ENCODE measurements at places on chromosomes 3 and 15.

DNA sequence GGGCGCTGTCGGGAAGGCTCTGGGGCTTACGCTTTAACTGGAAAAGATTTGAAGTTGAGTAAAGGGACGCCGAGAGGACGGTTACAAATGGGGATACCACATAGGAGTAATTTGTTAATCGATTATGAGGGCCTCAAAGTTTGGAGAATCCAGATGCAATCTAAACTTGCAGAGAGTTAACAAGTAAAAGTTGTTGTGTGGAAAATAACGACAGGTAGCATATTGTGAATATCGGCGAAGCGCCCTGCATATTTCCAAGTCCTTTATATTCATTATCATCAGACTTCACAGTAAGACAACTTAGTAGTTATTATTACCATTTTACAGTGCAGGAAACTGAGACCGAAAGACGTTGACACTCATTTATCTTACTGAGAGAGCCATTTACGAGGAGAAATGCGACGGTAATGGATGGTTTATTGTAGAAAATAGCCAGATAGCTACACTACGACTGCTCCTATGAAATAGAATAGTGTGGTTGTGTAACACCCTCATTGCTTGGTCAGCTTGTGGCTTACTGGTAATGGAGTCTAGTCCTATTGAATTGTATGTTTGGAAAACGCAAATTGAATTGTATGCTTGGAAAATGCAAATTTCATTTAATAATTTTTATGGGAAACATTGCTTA, 700 bp downstream of the MKRN2 start:
- DNase-seq = no peak

- no peak for DNase-seq
These were observed 10.6 kb downstream of the ST6GAL1 start for GRCh38 chr3:186940967-186941366.

GRCh38 chr15:73921254-73921925, 4.9 kb upstream of the LOXL1 start:
- DNase-seq = no peak

- peak; percentile 30 for DNase-seq
These were observed 92.1 kb downstream of the HHLA2 start for GRCh38 chr3:108388136-108389132.

DNA sequence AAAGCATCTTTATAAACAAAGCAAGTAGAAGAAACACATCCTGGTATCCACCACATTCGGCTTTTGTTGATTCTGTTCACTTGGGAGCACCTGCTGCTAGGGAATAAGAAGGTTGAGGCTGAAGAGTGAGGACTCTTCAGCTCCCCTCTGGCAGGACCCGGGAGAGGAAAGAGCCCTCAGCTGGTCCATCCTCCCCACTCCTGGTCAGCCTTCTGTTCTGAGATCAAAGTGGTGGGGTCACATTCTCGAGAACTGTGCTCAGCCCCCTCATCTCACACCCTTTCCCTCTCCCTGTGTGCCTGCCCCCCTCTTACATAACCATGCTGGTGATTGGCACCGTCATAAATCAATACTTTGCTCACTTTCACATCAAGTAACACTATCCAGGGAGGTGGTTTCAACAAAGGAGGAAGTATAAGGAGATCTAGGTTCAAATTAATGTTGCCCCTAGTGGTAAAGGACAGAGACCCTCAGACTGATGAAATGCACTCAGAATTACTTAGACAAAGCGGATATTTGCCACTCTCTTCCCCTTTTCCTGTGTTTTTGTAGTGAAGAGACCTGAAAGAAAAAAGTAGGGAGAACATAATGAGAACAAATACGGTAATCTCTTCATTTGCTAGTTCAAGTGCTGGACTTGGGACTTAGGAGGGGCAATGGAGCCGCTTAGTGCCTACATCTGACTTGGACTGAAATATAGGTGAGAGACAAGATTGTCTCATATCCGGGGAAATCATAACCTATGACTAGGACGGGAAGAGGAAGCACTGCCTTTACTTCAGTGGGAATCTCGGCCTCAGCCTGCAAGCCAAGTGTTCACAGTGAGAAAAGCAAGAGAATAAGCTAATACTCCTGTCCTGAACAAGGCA, at the start of gene NR1I2:
Gene NR1I2, plus strand, starts transcription at position 772 of the 869 bp plus-strand sequence.
- no peak for DNase-seq

GRCh38 chr3:159165961-159166360, 364.1 kb downstream of the MFSD1 start:
- DNase-seq = no peak

- no peak for DNase-seq
These were observed 30.5 kb downstream of the ACAN start for GRCh38 chr15:88833731-88834100.

DNA sequence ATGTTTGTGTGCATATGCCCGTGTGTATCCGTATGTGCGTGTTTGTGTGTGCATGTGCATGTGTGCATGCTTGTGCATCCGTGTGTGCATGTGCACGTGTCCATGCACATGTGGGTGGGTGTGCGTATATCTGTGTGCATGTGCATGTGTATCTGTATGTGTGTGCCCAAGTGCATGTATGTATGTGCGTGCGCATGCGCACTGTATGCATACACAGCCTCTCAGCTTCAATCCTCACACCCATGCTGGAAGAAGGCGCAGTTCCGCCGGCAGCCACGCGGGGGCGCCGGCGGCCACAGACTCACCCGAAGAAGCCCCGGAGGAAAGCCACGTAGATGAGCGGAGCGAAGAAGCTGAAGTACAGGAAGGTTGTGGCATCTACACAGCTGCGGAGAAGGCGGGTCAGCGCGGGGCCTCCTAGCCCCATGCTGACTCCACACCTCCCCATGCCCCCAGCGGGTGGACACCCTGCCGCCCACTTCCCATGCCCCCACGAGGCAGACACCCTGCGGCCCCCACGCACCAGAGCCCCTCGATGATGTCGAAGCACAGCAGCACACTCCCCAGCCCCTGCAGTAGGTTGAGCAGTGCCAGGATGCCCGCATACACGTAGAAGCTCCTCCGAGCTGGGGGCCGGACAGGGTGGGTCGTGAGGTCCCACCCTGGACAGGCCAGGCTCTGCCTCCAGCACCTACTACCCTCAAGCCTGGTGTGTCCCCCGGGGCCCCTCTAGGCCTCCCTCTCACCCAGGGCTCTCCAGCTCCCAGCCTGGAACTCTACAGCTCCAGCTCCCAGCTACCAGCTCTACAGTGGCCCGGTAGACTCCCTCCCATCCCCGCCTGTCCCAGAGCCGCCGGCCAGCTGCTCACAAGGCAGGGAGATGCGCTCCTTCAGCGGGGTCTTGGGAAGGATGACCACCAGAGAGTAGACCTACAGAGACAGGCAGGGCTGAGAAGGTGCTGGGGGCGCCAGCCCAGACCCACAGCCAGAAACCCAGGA, 15.4 kb downstream of the TPRA1 start:
- peak; percentile 86 for DNase-seq

- no peak for DNase-seq
These were observed 249.0 kb downstream of the AGBL1 start for GRCh38 chr15:86328658-86329057.

GRCh38 chr3:132880986-132881385, 157.2 kb upstream of the TMEM108 start:
- no peak for DNase-seq

GRCh38 chr15:67548862-67549651, 6.6 kb downstream of the MAP2K5 start:
- peak; percentile 81 for DNase-seq

GRCh38 chr3:99330924-99331532, 307.4 kb upstream of the COL8A1 start:
- DNase-seq = no peak

DNA sequence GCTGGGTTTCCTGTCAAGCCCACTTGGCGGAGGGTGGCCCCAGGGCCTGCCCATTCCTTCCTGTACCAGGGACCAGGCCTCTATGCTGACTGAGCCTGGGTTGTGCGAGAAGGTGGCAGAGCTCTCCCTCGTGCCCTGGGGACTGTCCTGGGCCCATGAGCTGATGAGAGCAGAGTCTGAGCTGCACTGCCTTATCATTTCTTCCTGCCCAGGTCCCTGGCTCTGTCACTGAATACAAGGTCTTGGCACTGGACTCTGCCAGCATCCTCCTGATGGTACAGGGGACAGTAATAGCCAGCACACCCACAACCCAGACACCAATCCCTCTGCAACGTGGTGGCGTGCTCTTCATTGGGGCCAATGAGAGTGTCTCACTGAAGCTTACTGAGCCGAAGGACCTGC, 7.5 kb downstream of the MPI start:
- no peak for DNase-seq

- no peak for DNase-seq
These were observed at the start of gene GDPGP1 for GRCh38 chr15:90234096-90234988. Gene GDPGP1, plus strand, starts transcription at chr15:90234209. Its CDS starts 6,700 bp downstream, at chr15:90240909.

DNA sequence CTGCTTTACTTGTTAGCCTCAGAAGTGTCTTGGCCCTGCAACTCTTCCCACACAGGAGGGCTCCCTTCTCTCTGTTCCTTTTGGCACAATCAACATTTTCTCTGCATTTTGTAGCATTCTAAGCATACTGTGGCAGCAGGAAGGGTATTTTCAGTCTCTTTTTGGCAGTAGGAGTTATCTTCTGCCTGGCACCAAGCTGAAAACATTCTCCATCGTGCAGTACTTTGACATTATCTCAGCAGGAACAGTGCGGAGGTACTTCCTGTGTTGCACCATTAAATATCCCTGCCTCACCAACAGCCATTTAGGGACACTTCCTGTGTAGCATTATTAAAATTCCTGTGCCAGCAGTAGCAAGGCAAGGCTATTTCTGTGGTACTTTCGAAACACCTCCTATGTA, 233.2 kb upstream of the SEMA6D start:
- no peak for DNase-seq

DNA sequence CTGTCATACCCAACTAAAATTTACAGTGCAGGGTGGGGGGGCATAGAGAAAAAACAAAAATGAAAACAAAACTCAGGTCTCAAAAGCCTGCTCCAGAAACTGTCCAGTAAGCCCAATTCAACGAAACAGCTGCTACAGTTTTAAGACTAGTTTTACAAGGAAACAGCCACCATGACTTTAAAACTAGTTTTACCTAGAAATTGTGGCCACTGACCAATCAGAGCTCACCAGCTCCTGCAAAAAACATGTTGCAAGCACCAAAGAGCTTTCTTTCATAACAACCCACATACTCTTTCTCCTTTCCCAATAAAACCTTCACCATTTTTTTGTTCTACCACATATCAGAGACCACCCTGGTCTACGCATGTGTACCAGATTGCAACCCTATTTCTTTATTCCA, 7.3 kb upstream of the CFAP91 start:
- DNase-seq = no peak

GRCh38 chr3:174116421-174116820, 718.9 kb downstream of the NLGN1 start:
- DNase-seq = no peak

GRCh38 chr3:21356402-21356801, 394.6 kb downstream of the ZNF385D start:
- DNase-seq = no peak

GRCh38 chr3:194125442-194125841, 10.5 kb upstream of the HES1 start:
- no peak for DNase-seq

DNA sequence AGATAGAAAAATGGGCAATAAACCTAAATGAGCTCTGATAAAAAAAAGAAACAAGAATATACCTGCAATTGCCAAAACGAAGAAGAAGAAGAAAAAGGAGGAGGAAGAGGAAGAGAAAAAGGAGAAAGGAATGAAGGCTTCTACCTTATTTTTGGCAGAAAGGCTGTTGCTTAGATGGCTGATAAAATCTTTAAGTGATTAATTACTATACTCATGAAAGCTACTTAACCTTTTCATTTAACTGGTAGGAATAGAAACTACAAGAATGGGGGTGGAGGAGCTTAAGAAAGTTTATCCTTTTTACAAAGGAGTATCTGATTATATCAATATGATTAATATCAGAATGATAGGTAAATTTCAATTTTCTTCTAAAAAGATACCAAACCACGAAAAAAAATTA, 75.2 kb downstream of the CLASP2 start:
- DNase-seq = no peak

GRCh38 chr3:152019508-152019907, 146.1 kb downstream of the SUCNR1 start:
- DNase-seq = no peak

DNA sequence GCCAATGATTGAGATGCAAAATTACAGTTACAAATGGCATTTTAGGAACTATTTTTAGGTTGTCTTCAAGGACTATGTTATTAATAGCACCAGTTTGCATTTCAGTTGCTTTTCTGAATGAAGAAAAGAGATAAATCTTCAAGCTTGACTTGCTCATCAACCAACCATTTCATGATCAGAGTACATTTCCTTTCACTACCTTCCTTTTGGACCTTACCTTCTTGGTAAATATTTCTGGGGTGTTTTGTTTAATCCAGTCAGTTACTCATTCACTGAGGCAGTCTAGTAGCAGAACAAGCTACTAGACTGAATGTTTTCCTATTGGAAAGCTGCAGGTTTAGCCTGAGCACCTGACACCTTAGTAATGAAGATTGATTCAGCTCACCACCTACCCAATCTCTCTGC, 8.2 kb downstream of the SLC27A2 start:
- no peak for DNase-seq

- no peak for DNase-seq
These were observed 32.8 kb upstream of the ST3GAL6 start for GRCh38 chr3:98730338-98730737.

DNA sequence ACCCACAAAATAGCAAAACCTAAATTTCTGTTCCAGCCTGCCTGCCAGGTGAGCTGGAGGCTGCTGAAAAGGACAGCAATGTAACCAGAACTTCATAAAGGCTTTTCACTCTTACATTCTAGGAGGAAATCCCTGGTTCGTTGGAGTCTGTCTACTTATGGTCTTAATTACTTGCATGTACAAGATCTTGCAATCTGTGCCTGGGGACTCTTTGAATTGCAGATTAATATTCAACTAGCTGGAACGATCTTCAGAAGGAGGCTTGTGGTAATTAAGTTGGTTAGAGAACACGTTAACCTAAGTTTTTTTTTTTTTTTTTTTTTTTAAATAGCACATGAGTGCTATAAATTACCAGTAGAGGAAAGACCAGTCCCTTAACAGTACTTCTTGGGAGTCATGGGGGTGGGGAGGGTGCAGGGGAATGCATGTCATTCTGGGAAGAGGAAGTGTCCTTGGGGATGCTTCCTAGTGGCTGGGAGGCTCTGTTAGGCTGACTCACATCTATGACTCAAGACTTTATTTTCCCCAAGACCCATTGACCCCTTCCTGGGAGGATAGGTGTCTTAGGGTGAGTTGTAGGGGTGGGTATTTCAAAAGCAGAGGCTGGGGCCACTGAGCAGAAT, 139.8 kb downstream of the RAB11A start:
- DNase-seq = no peak

DNA sequence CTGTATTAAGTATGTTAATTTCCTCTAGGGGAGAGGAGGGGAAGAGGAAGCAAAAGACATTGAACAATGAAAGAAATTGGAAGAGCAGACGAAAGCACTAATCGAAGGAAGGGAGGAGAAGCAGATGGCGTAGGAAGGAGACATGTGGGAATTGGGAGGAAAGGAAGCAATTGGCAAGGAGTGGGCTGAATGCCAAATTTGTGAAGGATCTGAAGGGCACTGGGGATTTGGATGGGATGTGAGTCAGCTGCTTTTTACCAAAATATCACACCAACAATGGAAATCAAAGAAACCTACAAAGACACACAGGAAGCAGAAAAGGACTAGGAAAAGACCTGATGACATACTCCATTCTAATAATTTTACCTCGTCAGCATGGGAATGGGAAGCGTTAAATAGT, 1029.8 kb downstream of the ROBO1 start:
- DNase-seq = no peak

GRCh38 chr15:22884344-22884743, 45.9 kb downstream of the NIPA2 start:
- DNase-seq = no peak

GRCh38 chr3:12752102-12752501, 7.0 kb downstream of the TMEM40 start:
- no peak for DNase-seq

Measured in midbrain (tissue), 1 donor.